ENCODE measurements at places on chromosomes 4 and X. TPM values are rescaled to one million over a fixed set of nuclear protein-coding genes. Genes with fewer than 3 reads are reported as not detected.
A peak's percentile ranks its signal among the peaks of the same experiment; 100 is the strongest.

Gene PNMA6A
- not detected for total RNA-seq

Gene CPE
- total RNA-seq, result not detected

Gene HSFX1
- total RNA-seq, result 0.86 TPM

Gene PTTG2
- total RNA-seq, result not detected

Gene MAGEB17
- total RNA-seq, result not detected

Gene ABCG2
- total RNA-seq, result 55.5 TPM

Gene TRIML2
- not detected for total RNA-seq

Gene POU3F4
- total RNA-seq, result not detected

Gene ENOPH1
- 67.9 TPM for total RNA-seq

Gene HEPH
- 17.7 TPM for total RNA-seq

Gene ACE2
- not detected for total RNA-seq

GRCh38 chrX:151929126-151929525 lies 16.4 kb downstream of the MAGEA4 start:
- DNase-seq, result no peak

DNA sequence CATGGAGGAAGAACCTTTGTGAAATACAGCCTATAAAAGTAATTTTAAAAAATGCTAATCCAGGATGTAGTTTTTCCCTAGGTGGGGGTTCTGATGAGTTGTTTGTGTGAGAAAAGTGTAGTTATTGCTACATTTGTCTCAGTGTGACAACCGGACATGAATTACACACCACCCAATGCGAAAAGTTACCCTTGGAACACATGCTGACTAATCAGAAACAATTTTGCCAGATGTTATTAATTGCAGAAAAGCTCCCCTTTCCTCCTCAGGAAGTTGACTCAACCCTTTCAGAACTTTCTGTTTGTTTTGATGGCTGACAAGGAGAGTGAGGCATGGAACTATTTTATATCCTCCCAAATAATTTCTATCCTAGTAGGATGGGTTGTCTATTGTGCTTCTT lies 38.1 kb upstream of the EDA2R start:
- no peak for DNase-seq

DNA sequence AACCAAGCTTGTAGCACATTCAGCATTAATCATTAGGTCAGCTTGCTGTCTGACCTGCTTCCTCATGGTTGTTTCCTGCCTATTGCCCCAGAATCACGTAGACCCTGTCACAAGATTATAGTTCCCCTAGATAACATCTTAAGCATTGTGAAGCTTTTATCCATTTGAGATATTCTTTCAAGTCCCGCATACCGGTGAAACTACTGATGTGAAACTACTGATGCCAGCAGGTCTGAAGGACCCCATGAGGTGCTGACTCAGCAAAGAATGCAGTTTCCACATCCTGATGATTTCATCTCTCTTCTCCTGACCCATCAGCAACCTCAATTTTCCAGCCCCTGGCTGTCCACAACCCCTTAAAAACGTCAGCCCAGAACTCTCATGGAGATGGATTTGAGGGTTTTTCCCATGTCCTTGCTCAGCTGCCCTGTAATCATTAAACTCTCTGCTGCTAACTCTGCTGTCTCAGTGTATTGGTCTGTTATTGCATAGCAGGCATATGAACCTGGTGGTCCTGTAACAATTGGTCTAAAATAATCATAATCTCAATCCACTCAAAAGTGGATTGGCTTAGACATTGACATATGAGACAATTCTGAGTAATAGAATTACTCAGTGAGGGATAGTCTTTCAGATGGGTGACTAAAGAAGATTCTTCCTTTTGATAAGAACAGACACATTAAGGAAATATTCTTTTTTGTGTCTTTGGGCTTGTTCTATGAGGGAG lies 26.3 kb upstream of the UBA6 start:
- no peak for DNase-seq

DNA sequence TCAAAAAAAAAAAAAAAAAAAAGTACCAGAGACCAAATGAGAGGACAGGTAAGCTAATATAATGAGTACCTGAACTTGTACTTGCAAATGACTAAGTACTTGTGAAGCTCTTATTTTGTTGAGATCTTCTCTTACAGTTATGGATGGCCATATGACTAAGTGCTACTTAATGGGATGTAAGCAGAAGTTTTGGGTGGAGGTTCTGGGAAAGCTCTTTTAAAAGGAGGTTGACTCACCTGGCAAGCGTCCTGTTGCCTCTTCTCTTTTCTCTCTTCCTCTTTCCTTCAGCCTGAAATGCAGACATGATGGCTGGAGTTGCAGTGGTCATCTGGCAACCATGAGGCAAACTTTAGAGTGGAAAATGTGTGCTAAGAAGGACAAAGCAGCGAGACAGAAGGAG lies 36.9 kb upstream of the MED14 start:
- no peak for DNase-seq

DNA sequence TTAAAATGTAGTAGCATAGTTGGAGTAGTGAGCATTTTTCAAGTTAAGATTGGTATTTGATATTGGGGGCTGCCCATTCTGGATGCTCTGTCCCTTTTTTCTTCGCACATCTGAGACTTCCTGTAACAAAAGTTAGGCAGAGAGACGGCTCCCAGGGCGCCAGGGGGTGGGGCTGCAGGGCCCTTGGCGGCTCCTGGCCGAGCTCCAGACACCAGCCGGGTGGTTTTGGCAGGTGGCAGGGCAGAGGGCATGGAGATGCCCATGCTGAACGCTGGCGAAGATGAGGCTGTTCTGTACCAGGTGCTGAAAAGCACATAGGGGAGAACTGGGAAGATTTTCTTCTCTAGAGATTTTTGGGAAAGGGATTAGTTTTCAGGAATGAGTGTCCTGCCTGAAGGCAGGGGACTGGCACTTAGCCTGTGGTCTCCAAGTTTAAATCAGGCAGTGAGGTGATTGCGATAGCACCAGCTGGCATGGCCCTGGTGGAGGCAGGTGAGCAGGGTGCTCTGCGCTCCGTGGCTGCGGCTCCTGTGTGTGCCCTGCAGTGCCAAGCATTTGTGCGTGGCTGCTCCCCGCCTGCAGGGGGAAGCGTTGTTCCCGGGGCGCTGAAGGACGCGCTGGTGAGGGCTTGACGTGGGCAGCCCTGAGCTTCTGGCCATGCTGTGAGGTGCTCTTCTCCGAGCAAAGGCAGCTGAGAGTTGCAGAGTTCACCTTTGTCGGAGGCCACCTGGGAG lies 23.6 kb upstream of the HGFAC start:
- DNase-seq, result peak; percentile 16

DNA sequence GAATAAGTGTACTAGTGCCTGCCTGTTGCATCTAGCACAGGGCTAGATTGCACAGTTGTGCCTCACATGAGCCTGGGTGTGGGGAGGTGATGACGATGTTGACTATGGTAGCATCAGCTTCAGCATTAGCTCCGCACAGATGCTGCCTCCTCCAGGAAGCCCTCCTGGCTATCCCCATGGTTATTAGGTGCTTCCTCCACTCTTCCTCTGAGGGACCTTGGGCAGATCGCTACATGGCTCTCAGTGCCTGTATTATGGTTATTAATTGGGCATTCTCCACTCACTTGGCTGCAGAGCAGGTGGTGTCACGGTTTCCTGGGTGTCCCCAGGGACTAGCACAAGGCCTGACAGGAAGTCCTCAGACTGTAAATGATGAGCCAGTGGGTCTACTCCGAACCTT lies 325.6 kb downstream of the ARHGAP10 start:
- no peak for DNase-seq

- DNase-seq, result no peak
These were observed 19.3 kb downstream of the CLTRN start for GRCh38 chrX:15645266-15645665.

GRCh38 chr4:185730387-185730786 lies 81.6 kb downstream of the SORBS2 start:
- DNase-seq, result no peak

- no peak for DNase-seq
These were observed 5.3 kb upstream of the PYURF start for GRCh38 chr4:88528861-88529260.

- no peak for DNase-seq
These were observed 82.4 kb downstream of the SNCA start for GRCh38 chr4:89754531-89754930.

DNA sequence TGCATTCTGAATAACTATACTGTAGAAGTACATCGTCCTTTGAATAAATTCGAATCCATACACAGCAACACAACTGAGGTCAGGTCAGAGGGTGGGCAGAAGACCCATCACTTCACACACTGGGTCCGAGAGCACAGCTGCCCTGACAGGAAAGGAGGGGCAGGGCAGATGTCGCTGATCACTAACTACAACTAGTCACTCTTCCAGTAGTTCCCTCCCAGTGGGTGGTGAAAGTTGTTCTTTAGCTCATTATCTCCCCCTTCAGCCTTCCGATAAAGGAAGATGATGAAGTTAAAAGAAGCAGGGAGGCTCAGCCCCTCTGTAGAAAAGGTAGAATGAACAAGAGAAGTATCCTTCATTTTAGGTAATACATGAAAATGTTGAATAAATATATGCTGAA lies 278.9 kb downstream of the INPP4B start:
- peak; percentile 79 for DNase-seq

DNA sequence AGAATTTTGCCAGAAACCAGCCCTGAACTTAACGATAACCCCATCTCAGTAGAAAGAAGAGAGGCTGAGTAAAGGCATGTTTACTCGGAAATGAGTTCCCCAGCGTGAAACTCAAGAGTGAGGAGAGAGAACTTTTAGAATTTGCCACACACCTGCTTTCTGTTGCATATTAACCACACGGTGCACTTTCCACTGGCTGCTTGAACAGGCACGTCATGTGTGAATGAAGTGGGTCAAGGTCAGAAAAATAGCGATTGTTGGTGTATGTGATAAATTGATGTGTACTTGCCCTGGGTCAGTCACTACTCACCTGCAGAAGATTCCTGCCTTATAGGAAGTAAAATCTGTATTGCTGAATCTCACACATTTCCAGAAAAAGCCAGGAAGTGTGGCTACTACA lies 395.7 kb downstream of the TRIML1 start:
- no peak for DNase-seq

DNA sequence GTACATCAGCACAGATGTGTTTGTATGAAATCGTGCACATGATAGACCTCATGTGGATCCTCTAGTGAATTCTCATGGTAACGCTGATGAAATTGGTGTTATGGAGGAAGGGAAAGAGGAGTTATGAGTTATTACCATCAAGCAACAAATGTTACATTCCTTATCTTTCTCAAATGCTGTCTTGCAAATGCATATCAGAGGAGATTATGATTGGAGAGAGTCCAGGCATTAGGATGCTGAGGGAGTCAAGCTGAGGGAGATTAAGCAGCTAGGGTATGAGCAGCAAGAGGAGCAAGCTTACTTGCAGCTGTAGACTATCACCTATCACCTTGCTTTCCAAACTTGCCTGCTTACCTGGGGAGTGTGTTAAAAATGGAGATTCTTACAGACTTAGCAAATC lies 36.8 kb upstream of the SFRP2 start:
- no peak for DNase-seq

GRCh38 chr4:52954560-52955170 lies 92.5 kb downstream of the RASL11B start:
- no peak for DNase-seq

- no peak for DNase-seq
These were observed 111.7 kb downstream of the STK32B start for GRCh38 chr4:5162909-5163508.

DNA sequence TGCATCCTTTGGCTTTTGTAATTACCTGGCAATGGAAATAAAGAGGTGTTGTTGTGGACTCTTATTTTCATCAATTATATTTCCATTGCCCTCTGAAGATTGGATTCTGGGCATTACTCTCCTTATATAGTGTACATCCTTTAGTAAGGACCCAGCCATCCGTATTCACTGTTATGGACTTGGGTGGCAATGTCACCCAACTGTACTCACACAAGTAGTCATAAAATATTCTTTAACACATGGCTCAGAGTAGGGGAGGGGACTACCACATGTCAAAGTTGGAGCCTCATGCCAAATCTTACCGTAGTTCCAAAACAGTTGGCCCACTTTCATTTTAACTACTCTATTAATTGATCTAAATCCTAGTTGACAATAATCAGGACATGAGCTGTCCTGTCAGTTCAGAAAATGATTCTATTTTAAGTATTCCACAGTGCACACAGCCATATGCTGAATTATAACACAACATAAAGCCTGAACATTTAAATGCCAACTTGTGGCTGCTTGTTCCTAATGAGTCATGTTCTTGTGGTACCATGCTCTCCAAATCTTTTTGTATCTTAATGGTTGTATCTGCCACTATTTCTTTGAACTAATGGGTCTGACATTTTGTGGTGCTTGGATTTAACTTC lies 4.9 kb downstream of the FRAS1 start:
- DNase-seq, result no peak

DNA sequence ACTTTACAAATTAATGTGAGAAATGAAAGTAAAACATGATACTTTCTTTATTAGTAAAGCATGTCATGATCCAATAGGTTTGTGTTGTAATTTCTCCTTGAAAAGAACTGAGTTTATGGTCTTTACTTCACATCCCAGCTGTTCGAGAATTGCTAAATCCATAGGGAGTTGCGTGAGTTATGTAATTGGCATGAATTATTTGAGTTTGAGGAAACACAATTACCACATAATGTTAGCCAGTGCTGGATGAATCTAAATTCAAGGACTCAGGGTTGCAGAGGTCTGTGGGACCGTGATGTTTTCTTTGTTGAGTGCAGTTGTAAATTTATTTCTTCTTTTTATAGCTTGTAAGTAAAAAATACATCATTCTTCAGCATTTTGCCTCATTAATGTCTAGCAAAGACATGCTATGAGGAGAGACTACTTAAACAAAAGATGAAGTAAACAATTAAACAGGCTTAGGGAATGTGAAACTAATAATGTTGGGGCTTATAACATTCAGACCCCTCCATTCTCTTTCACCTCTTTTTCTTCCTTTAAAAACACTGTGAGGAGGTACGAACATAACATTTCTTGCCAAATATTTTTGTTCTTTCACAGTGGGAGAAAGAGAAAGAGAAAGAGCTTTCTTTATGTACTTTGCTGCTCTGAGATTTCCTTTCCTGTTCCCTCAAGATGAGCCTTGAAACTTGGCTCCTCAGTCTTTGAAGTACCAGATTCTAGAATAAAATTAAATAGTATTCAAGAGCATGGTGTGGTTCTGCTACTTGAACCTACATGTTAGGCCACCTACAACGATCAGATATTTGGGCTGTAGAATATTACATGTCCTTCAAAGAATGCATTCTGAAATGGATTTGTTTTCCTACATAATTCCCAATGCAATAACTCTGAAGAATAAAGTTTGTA lies 159.6 kb upstream of the ANK2 start:
- DNase-seq, result no peak

- DNase-seq, result peak; percentile 87
These were observed 2.3 kb downstream of the ZNF827 start for GRCh38 chr4:145936142-145936996.

- DNase-seq, result no peak
These were observed 7.8 kb upstream of the SH3TC1 start for GRCh38 chr4:8191136-8191747.

- DNase-seq, result peak; percentile 70
These were observed 17.7 kb downstream of the SPON2 start for GRCh38 chr4:1154523-1155182.

- no peak for DNase-seq
These were observed 68.2 kb downstream of the HHIP start for GRCh38 chr4:144714166-144714565.

DNA sequence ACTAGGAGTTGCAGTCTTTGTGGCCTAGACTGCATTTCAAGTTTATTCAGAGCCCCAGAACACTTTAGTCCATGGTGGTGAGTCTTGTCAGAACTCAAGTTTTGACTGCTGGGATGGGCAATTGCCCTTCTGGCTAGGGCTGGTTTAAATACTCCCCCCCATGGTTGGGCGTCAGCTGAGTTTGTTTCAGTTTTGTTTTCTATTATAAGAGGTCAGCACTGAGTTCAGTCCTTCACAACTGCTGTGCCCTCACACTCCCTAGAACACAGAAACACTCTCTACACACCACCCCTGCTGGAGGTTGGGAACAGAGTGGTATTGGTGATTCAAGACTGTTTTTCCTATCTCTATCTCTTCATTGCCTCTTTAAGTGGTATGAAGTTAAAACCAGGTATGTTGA lies 217.0 kb downstream of the GUCY2F start:
- DNase-seq, result no peak
